ENCODE measurements at places on chromosomes 3 and 15. TPM values are rescaled to one million over a fixed set of nuclear protein-coding genes. Genes with fewer than 3 reads are reported as not detected.

The TEX55 gene
- not detected for total RNA-seq

- H3K27ac ChIP-seq: no peak overlapping the region
- H3K36me3 ChIP-seq: no peaks in the 10 kb centered on the region
- peak; percentile 29 for DNase-seq
- peaks cover 16% of the 10 kb centered on the region for H3K4me1 ChIP-seq
Measured at GRCh38 chr15:62758126-62758951, 284.2 kb upstream of the TPM1 start.

DNA sequence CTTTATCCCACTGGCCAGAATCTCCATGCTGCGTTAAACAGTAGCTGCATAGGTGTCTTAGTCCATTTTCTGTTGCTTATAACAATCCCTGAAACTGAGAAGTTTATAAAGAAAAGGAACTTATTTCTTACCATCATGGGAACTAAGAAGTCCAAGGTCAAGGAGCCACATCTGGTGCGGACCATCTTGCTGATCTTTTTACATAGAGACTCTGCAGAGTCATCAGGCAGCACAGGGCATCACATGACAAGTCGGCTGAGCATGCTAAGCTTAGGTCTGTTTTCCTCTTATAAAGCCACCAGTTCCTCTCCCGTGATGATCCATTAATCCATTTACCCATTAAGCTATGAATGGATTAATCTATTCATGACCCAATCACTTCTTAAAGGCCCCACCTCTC is 22.4 kb upstream of the FAM174B start:
- DNase-seq: no peak
- no peaks in the 10 kb centered on the region for H3K4me1 ChIP-seq

- H3K27me3 ChIP-seq: no peaks in the 10 kb centered on the region
- peaks cover 14% of the 10 kb centered on the region for H3K4me1 ChIP-seq
- H3K36me3 ChIP-seq: no peaks in the 10 kb centered on the region
- peak; percentile 79 for DNase-seq
Measured at GRCh38 chr3:188683032-188683521, 488.7 kb upstream of the TPRG1 start.

GRCh38 chr3:52983336-52983807 is 62.5 kb downstream of the SFMBT1 start:
- no peak for DNase-seq
- H3K27ac ChIP-seq: no peak overlapping the region
- H3K27me3 ChIP-seq: no peaks in the 10 kb centered on the region
- no peaks in the 10 kb centered on the region for H3K4me1 ChIP-seq
- H3K4me3 ChIP-seq: no peak overlapping the region
- H3K36me3 ChIP-seq: no peaks in the 10 kb centered on the region

- DNase-seq: no peak
- H3K36me3 ChIP-seq: no peaks in the 10 kb centered on the region
- no peak overlapping the region for H3K4me3 ChIP-seq
- H3K27ac ChIP-seq: no peak overlapping the region
- no peaks in the 10 kb centered on the region for H3K27me3 ChIP-seq
Measured at GRCh38 chr15:67157521-67158252, 92.3 kb downstream of the SMAD3 start.
